Sigmoid colon (tissue), 7 donors: ENCODE measurements at places on chromosomes 2 and 18. TPM values are rescaled to one million over a fixed set of nuclear protein-coding genes. Genes with fewer than 3 reads are reported as not detected.

HTR2B gene
- 2.1 TPM for total RNA-seq

CDK5R2 gene
- total RNA-seq, result not detected

ALPG gene
- total RNA-seq, result not detected

GALR1 gene
- 0.71 TPM for total RNA-seq

CDKL4 gene
- 0.54 TPM for total RNA-seq

TMEM169 gene
- total RNA-seq, result 1.4 TPM

SP140L gene
- 4.3 TPM for total RNA-seq

VAMP8 gene
- total RNA-seq, result 33.3 TPM

TXNDC2 gene
- total RNA-seq, result not detected

MZT2B gene
- 187 TPM for total RNA-seq

SPATA3 gene
- total RNA-seq, result not detected

CASP8 gene
- total RNA-seq, result 13.0 TPM

LCLAT1 gene
- total RNA-seq, result 17.2 TPM

ATP6V1C2 gene
- 0.55 TPM for total RNA-seq

STEAP3 gene
- 1.5 TPM for total RNA-seq

GAD1 gene
- not detected for total RNA-seq

ZSWIM2 gene
- not detected for total RNA-seq

EFHD1 gene
- total RNA-seq, result 8.7 TPM

NAT8 gene
- total RNA-seq, result not detected

DNER gene
- total RNA-seq, result 17.7 TPM

RNF144A gene
- total RNA-seq, result 5.7 TPM

ANO7 gene
- total RNA-seq, result not detected

RGPD8 gene
- 16.1 TPM for total RNA-seq

CXCR4 gene
- total RNA-seq, result 7.6 TPM

ZAP70 gene
- 2.5 TPM for total RNA-seq

VWA3B gene
- total RNA-seq, result not detected

ZRANB3 gene
- 3.6 TPM for total RNA-seq

RAB10 gene
- total RNA-seq, result 92.0 TPM

KCNJ13 gene
- not detected for total RNA-seq

PTPN4 gene
- total RNA-seq, result 21.7 TPM

BUB1 gene
- total RNA-seq, result 0.81 TPM

KATNAL2 gene
- total RNA-seq, result 1.2 TPM

STAT4 gene
- 2.3 TPM for total RNA-seq

SIGLEC15 gene
- not detected for total RNA-seq

HOXD11 gene
- total RNA-seq, result 24.6 TPM

TMEFF2 gene
- total RNA-seq, result 0.16 TPM

OSBPL6 gene
- 1.5 TPM for total RNA-seq
